Stimulated activated CD8-positive, alpha-beta memory T cell treated with anti-CD3 and anti-CD28 coated beads, Interleukin-4, amount 100 ng/mL, for 24 hours (primary cell): ENCODE measurements at places on chromosomes 16 and 17.

GRCh38 chr16:25563700-25564099 is 128.1 kb upstream of the HS3ST4 start:
- no peak for DNase-seq

DNA sequence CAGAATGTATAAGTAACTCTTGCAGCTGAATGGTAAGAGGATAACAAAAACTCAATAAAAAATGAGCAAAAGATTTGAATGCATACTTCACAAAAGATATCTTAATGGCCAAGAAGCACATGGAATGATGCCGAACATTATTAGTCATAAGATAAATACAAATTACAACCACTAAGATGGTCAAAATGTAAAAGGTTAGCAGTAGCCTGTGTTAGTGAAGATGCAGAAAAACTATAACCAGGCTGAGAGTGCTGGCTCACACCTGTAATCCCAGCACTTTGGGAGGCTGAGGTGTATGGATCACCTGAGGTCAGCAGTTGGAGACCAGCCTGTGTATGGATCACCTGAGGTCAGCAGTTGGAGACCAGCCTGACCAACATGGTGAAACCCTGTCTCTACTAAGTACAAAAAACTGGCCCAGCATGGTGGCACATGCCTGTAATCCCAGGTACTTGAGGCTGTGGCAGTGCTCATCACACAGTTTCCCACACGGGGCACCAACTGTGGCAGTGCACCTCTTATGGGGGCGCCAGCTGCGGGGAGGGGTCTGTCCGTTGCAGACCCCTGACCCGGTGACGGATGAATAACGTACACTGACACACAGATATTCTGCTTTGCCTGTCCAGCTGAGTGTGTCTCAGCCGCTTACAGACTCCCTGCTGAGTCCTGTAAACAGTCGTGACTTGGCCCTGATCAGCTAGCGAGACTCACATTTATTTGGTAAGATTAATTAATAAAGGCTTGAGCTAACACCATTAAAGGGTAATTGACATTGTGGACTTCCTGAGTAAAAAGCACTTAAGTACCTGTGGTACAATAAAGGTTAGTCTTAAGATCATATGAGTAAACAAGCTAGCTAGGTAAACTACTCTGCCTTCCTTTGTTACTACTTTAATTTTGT is 45.7 kb upstream of the FAM20A start:
- no peak for DNase-seq

DNA sequence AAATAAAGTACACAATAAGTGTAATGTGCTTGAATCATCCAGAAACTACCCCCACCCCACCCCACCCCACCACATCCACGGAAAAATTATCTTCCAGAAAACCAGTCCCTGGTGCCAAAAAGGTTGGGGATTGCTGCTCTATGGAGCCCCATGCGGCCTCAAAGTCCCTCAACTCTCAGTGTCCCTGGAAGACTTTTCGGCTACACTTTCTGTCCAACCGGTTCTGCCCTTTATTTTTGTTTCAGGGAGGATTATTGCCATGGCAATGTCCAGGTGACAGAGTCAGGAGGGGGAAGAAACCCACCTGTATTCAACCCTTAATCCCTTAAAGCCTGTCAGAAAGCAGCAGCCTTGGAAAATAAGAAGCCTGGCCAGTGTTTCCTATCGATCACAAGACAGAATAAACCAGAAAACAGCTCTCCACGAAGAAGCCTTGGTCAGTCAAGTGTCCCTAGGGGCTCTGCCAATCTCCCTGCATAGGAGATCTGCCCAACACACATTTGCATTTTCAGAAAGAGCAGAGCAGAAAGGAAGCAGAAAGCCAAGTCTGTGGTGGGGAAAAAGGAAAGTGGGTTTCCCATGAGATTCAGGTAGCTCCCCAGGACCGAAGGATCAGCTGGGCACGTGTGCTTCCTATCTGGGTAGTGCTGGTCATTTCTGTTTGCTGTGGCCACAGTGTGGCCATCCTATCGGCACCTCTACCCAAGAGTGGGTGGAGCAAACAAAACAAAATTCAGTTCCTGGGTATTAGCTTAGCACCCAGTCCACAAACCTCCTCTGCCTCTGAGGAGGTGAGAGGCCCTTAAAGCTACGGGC is 342.7 kb downstream of the SOX9 start:
- DNase-seq, result no peak

GRCh38 chr16:56353054-56353921 is 72.1 kb downstream of the AMFR start:
- DNase-seq, result no peak

- no peak for DNase-seq
Observed at GRCh38 chr17:60174035-60174434, 24.3 kb downstream of the CA4 start.

DNA sequence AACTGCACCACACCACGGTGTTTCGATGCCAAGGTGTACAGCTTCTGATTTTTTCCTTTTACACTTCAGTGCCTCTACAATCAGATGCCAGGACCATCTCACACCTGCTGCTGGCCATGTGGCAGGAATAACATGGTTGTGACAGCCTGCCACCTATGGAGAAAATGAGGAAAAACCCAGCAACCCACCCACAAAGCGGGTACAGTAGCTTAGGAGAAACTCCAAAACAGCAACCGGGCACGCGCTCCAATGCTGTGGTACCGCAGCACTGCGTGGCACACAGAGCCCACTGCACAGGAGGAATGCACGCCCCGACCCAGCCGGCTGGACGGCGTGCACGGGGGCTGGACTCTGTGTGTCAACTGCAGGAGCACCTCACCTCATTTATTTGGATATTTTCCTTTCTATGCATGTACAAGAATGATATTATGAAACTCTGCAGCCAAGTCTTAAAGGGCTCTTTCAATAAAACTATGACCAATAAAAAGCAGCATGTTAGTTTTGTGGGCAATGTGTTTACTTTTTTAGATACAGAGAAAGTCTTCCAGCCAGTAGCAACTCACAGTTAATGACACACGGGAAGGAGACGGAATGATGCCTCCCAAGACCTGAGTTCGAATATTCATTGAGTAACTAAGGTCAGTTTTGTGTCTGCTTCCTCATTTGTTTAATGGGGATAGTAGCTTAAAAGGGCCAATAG is 45.9 kb downstream of the MAP1LC3B start:
- DNase-seq, result no peak

DNA sequence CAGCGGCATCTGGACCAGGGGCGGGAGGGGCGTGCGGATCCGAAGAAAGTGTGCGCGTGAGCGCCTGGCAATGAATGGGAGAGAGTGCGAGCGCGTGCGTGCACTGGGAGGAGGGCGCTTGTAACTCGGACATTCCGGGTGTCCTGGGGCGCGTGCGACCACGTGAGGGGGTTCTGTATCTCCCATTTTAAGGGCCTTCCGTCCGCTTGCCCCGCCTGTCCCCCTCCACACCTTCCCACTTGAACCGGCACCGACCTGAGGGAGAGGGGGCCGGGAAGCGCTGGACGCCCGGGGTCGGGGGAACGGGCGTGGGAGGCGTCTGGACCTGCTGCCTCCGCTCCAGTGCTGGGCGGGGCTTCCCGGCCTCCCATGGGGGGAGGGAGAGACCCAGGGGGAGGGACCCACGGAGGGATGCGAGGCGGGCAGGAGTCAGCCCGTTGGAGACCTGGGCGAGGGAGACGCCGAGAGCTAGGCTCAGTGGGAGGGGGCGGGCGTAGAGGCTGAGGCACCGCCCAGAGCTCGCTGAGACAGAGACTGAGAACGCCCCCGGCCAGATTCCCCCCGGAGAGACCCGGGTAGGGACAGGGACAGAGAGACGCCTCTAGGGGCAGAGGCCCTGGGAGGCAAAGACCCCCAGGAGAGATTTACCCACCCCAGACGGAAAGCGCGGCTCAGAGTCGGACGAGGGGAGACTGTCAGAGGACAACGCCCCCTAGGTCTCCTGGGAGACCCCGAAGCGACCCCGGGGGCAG is at the start of gene KREMEN2:
Gene KREMEN2 (plus strand): TSS at position 553 of the 752 bp plus-strand sequence. CDS start 246 bp downstream, outside the sequence.
- DNase-seq, result no peak
